WTC11 (cell line): ENCODE measurements at places on chromosomes 2 and 18. TPM values are rescaled to one million over a fixed set of nuclear protein-coding genes. Genes with fewer than 3 reads are reported as not detected.
A peak's percentile ranks its signal among the peaks of the same experiment; 100 is the strongest.

HMSD gene
- total RNA-seq = 3.0 to 8.1 TPM (median 6.1 TPM) in 3 replicates

EFEMP1 gene
- 24.0 to 25.7 TPM (median 25.6 TPM) in 3 replicates for total RNA-seq

- peaks cover 8% of the 10 kb centered on the region for H3K4me1 ChIP-seq
- H3K27ac ChIP-seq = no peak overlapping the region
- no peak overlapping the region for H3K4me3 ChIP-seq
- no peak for DNase-seq
- no peaks in the 10 kb centered on the region for H3K36me3 ChIP-seq
These were observed 162.7 kb downstream of the ARL4C start for GRCh38 chr2:234334151-234334550.

DNA sequence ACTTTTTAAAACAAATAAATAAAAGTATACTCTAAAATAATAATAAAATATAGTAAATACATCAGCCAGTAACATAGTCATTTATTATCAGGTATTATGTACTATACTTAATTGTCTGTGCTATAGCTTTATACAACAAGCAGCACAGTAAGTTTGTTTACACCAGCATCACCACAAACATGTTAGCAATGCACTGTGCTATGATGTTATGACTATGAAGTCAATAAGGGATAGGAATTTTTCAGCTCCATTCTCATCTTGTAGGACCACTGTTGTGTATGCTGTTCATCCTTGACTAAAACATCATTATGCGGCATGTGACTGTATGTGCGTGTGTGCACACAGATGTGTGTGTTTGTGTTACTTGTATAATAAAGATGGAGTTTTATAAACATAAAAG, 137.5 kb downstream of the LYPD6B start:
- no peaks in the 10 kb centered on the region for H3K27me3 ChIP-seq
- no peak for DNase-seq
- 0 out of 2 replicates have a peak, but pooled peaks cover 5% of the 10 kb centered on the region for H3K4me1 ChIP-seq
- no peak overlapping the region for H3K4me3 ChIP-seq
- H3K36me3 ChIP-seq = no peaks in the 10 kb centered on the region
- no peak overlapping the region for H3K27ac ChIP-seq

GRCh38 chr2:224284134-224284946, 117.6 kb downstream of the FAM124B start:
- no peaks in the 10 kb centered on the region; the same call in 1 of the 2 replicates for H3K4me1 ChIP-seq
- H3K36me3 ChIP-seq = no peaks in the 10 kb centered on the region

GRCh38 chr2:237195396-237196120, 109.9 kb downstream of the COPS8 start:
- peaks cover 20% of the 10 kb centered on the region for H3K27me3 ChIP-seq
- no peak for DNase-seq
- H3K36me3 ChIP-seq = peaks cover 20% of the 10 kb centered on the region
- H3K4me3 ChIP-seq = no peak overlapping the region
- peaks cover 51% of the 10 kb centered on the region for H3K4me1 ChIP-seq
- H3K27ac ChIP-seq = no peak overlapping the region

CD8A gene
- 0.27 to 0.44 TPM (median 0.30 TPM) in 3 replicates for total RNA-seq

DNA sequence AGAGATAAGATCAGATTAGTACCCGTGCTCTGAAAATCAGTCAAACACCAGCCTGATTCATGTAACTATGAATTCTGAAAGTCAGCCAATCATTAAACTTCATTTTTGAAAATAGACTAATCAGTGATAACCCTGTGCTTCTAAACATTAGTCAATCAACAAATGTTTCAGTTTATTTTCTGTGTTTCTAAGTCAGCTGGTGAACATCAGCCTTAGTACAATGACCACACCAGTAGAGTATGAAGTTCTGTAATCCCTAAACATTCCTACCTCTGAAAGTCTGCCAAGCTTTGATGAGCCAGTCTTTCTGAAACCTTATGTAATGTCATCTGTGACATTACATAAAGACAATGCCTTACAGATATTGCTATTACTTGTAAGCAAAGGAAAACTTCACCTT, 807.4 kb upstream of the CRIM1 start:
- H3K4me3 ChIP-seq = no peak overlapping the region
- peaks cover 11% of the 10 kb centered on the region for H3K4me1 ChIP-seq
- H3K27me3 ChIP-seq = no peaks in the 10 kb centered on the region
- H3K27ac ChIP-seq = no peak overlapping the region
- H3K36me3 ChIP-seq = no peaks in the 10 kb centered on the region

- no peaks in the 10 kb centered on the region for H3K27me3 ChIP-seq
- no peak overlapping the region for H3K27ac ChIP-seq
- H3K4me3 ChIP-seq = no peak overlapping the region
- H3K36me3 ChIP-seq = no peaks in the 10 kb centered on the region
These were observed 35.8 kb upstream of the ACSL3 start for GRCh38 chr2:222825031-222825430.

- H3K36me3 ChIP-seq = no peaks in the 10 kb centered on the region
- H3K27me3 ChIP-seq = no peaks in the 10 kb centered on the region
- peaks cover 6% of the 10 kb centered on the region for H3K4me1 ChIP-seq
- DNase-seq = no peak
- H3K4me3 ChIP-seq = no peak overlapping the region
These were observed 176.9 kb upstream of the MC4R start for GRCh38 chr18:60549338-60549960.

DNA sequence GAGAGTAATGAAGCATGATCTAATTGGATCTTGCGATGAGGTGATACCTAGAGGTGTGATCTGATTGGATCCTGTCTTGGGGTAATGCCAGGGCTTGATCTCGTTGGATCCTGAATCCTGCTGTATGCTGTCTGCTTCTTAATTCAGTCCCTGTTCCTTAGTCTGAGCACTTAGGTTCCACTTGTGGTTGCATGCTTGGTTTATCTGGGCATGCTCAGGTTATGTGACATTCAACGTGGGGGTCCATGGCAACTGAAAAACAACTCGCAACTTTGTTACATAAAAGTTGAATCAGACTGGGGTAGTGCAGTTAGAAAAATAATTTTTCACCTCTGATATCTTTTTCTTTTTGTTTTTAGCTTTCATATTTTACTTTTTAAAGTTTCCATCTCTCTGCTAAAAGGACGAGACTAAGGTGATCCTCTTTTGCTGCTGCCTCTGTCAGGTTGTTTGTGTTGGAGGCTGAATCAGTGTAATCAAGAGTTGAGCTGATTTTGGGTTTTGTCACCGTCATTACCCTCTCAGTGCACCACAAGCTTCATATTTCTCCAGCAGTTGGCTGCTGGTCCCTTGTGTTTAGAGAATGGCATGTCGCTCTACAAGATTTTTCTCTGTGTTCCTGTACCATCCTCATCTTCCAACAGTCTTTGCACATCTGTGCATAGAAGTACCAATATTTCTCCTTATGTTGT, 67.9 kb downstream of the NCOA1 start:
- no peak overlapping the region for H3K4me3 ChIP-seq
- H3K27me3 ChIP-seq = no peaks in the 10 kb centered on the region; the same call in 1 of the 2 replicates
- peaks cover 19% of the 10 kb centered on the region for H3K4me1 ChIP-seq
- no peak overlapping the region for H3K27ac ChIP-seq
- DNase-seq = no peak

DNA sequence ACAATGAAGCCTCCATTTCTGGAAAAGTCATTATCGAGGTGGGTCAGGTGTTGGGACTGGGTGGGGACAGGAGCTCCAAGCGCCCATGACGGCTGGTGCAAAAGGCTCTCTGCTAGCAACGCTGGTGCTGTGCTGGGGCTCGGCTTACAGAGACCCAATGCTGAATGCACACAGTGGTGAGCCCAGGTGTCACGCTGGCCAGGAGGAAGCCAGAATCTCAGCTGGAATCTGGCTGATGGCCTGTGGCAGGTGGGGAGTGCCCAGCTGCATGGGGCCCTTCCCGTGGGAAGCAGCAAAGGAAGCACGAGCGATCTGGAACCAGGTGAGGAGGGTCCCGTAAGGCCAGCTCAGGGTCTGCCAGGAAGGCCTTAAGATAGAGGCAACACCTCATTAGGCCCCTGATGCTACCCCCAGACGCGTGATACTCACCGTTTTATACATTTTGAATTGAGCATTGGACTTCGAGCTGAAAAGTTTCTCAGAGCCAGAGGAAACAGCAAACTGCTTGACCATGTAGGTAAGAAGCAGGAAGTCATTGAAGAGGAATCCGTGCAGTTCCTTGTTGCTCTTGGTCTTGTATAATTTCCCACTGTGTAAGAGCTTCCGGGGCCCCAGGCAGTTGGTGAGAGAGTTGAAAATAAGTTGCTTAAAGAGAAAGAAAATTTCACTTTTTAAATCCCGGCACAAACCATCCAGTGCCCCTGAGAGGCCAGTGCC, 34.7 kb downstream of the FAM228A start:
- H3K27ac ChIP-seq = no peak overlapping the region
- no peak overlapping the region for H3K4me3 ChIP-seq
- no peaks in the 10 kb centered on the region for H3K27me3 ChIP-seq
- no peaks in the 10 kb centered on the region; the same call in 1 of the 2 replicates for H3K36me3 ChIP-seq
- H3K4me1 ChIP-seq = 0 out of 2 replicates have a peak, but pooled peaks cover 3% of the 10 kb centered on the region
- no peak for DNase-seq

TMEM169 gene
- total RNA-seq = 1.8 to 3.5 TPM (median 3.3 TPM) in 3 replicates

- peak; percentile 38 for DNase-seq
- peak overlapping the region; percentile 52; the same call in 1 of the 2 replicates for H3K27ac ChIP-seq
- H3K36me3 ChIP-seq = no peaks in the 10 kb centered on the region
- no peak overlapping the region for H3K4me3 ChIP-seq
- H3K4me1 ChIP-seq = peaks cover 46% of the 10 kb centered on the region
- H3K27me3 ChIP-seq = no peaks in the 10 kb centered on the region
These were observed 8.7 kb upstream of the TGIF1 start for GRCh38 chr18:3441290-3441689.

- no peak overlapping the region for H3K4me3 ChIP-seq
- H3K27me3 ChIP-seq = no peaks in the 10 kb centered on the region
- DNase-seq = no peak
These were observed 220.7 kb downstream of the CAMKMT start for GRCh38 chr2:44582363-44583008.

ABCG8 gene
- total RNA-seq = 0.23 to 0.25 TPM in 2 of 3 replicates, not detected in the other

- H3K4me3 ChIP-seq = peak overlapping the region; percentile 77
- peaks cover 86% of the 10 kb centered on the region for H3K27me3 ChIP-seq
- H3K4me1 ChIP-seq = peaks cover 31% of the 10 kb centered on the region
- DNase-seq = no peak
- H3K36me3 ChIP-seq = no peaks in the 10 kb centered on the region
These were observed 4.1 kb downstream of the CDK5R2 start for GRCh38 chr2:218963601-218964000.

DNA sequence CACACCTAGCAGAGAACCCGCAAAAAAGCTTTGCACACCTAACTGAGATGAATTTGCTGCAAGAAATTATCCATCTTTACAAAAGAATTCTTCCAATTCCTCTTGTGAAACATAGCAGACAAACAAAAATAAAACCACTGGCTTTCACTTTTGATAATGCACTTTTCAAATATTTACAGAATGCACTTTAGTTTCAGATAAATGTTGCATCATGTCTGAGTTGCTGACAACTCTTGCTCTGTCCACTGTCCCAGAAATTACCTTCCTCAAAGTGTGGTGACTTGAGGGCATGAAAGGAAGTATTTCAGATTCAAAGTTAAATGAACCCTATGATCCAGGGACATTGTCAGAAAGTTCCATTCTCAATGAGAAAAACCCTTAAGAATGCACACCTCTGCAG, 256.2 kb upstream of the PARD3B start:
- H3K4me1 ChIP-seq = peaks cover 12% of the 10 kb centered on the region
- no peaks in the 10 kb centered on the region for H3K36me3 ChIP-seq
- no peak for DNase-seq
- H3K4me3 ChIP-seq = no peak overlapping the region
- peaks cover 11% of the 10 kb centered on the region for H3K27me3 ChIP-seq

DNA sequence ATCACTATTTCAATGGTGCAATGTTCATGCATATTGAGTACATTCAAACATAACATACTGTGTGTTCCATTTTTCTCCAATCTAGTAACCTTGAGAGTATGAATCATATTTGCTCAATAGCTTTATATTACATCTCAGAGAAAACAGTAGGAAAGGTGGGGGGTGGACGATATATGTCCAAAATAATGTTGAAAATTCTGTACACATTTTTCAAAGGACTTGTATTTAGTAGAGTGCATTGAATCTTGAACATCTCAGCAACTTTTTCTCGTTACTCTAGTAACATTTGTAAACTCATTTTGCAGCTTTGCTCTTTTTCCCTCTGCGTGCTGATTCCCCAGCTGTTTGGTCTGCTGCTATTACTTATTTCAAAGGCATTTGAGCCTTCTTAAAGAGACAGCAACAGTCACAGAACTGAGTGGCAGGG, 1487.0 kb downstream of the LRP1B start:
- no peaks in the 10 kb centered on the region for H3K27me3 ChIP-seq
- H3K36me3 ChIP-seq = no peaks in the 10 kb centered on the region
- no peak overlapping the region for H3K27ac ChIP-seq
- no peaks in the 10 kb centered on the region for H3K4me1 ChIP-seq
- H3K4me3 ChIP-seq = no peak overlapping the region

GRCh38 chr2:241863536-241863954, 4.9 kb upstream of the PDCD1 start:
- H3K27me3 ChIP-seq = peaks cover 6% of the 10 kb centered on the region
- H3K4me1 ChIP-seq = peaks cover 15% of the 10 kb centered on the region; the same call in 1 of the 2 replicates
- H3K27ac ChIP-seq = no peak overlapping the region
- H3K4me3 ChIP-seq = no peak overlapping the region

DNA sequence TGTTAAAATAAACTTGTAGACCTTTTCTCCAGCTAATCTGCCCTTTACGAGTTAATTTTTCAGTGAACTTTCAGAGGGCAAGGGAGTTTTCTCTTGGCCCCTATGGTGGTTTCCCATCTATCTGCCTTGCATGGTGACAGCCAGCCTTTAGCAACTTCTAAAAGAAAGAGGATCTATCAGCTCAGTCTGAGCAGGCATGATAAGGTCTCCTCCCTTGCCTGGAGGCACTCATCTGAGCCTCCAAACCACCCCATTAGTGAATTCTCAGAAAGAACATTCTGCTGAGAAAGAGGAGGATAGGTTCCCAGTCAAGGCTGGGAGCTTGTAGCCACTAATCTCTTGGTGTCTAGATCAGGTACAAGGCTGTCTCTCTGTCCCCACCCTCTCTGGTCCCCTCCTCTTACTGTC, 10.7 kb upstream of the GYPC start:
- H3K36me3 ChIP-seq = no peaks in the 10 kb centered on the region
- H3K4me1 ChIP-seq = peaks cover 20% of the 10 kb centered on the region
- H3K4me3 ChIP-seq = no peak overlapping the region
- no peak for DNase-seq
- H3K27me3 ChIP-seq = no peaks in the 10 kb centered on the region; the same call in 1 of the 2 replicates
- H3K27ac ChIP-seq = no peak overlapping the region

OTOS gene
- not detected in 3 replicates for total RNA-seq

AQP12A gene
- total RNA-seq = not detected in 3 replicates

GRCh38 chr2:218026676-218027425, 24.1 kb upstream of the TNS1 start:
- peak; percentile 8 for DNase-seq
- H3K4me1 ChIP-seq = peaks cover 17% of the 10 kb centered on the region
- no peak overlapping the region for H3K27ac ChIP-seq
- H3K27me3 ChIP-seq = peaks cover 2% of the 10 kb centered on the region; the same call in 1 of the 2 replicates
- H3K4me3 ChIP-seq = no peak overlapping the region

- no peaks in the 10 kb centered on the region for H3K27me3 ChIP-seq
- no peak for DNase-seq
- H3K4me1 ChIP-seq = peaks cover 24% of the 10 kb centered on the region
- no peaks in the 10 kb centered on the region for H3K36me3 ChIP-seq
- peak overlapping the region; percentile 19 for H3K4me3 ChIP-seq
These were observed 44.0 kb upstream of the XPO1 start for GRCh38 chr2:61582165-61582564.
